ENCODE measurements at places on chromosomes 13 and 19. TPM values are rescaled to one million over a fixed set of nuclear protein-coding genes. Genes with fewer than 3 reads are reported as not detected.

SIGLEC14 gene
- not detected for total RNA-seq

CD79A gene
- total RNA-seq = not detected

GPR12 gene
- total RNA-seq = not detected

CYP2B6 gene
- total RNA-seq = not detected

REX1BD gene
- total RNA-seq = 207 TPM

EDNRB gene
- total RNA-seq = 3.0 TPM

APC2 gene
- total RNA-seq = not detected

ZNF799 gene
- 4.8 TPM for total RNA-seq

PCDH9 gene
- 0.58 TPM for total RNA-seq

IZUMO1 gene
- 2.4 TPM for total RNA-seq

EPN1 gene
- total RNA-seq = 123 TPM

ZNF432 gene
- 4.2 TPM for total RNA-seq

GRCh38 chr19:10288662-10289166, 1.0 kb upstream of the ICAM5 start:
- no peak for DNase-seq

DNA sequence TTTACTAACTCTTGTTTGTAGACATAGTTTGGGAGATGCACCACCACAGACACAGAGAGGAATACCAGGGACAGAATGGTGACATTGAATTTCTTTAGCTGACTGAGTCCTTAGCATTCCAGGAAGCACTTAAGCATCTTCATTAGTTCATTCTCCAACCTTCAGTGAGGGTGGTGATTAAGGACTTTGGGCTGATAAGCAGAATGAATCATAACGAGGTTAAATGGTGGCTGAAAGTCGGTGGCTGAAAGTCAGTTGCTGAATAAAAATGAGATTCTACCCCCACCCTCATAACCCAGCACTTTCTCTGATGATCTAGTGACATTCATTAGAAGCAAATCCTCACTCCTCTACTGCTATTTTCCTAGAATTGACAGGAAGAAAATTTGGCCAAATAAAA, 10.6 kb downstream of the PCDH8 start:
- DNase-seq = no peak

DNA sequence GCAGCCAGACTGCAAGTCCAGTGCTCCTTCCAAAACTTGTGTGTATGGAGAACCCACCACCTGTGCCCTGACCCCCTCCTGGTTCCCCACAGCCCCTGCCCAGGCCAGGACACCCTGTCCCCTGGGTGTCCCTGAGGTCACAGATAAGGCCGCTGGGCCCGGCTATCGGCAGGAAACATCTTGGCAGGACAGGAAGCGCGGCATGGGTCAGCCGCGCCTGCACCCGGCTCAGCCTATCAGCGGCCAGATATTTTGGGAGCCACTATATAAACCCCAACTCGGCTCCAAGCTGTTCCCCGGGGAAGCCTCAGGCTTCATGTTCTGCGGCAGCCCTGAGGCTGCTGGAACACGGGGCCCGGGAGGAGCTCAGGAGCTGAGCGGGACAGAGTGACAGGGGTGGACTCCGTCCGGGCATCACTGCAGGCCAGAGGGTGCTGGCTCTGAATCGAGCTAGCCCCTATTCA, 60.8 kb downstream of the AP1M1 start:
- DNase-seq = no peak

DNA sequence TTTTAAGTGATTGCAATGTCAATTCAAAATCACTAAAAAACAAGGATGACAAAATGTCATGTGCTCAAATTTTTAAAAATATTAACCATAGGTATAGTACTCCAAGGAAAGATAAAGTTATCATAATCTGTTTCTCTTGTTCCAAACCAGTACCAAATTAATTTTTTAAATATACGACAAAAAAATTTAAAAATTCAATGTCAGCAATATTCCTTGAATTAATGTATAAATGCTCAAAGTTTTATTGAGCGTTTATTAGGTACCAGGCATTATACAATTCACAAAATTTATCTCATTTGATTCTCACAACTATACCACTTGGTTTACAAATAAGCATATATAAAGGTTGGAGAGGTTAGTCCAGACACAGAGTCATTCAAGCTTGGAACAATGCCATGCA, 64.7 kb downstream of the MYCBP2 start:
- DNase-seq = no peak

- no peak for DNase-seq
These were observed 115.4 kb downstream of the ABCC4 start for GRCh38 chr13:95185851-95186250.

DNA sequence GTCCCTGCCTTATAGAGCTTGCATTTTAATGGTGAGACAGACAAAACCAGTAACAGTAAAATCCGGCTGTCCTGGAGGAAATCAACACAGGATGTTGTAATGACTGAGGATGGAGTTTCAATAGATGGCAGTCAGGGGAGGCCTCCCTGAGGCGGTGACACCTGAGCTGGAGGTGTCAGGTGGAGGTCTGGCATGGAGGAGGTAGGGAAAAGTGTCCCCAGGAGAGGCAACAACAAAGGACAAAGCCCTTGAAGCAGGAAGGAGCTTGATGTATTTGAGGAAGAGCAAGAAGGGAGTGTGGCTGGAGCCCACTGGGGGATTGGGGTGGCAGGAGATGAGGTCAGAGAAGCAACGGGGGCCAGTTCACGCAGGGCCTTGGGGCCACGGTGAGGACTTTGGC, 7.8 kb downstream of the GRIN2D start:
- DNase-seq = no peak

- no peak for DNase-seq
These were observed 135.3 kb downstream of the B3GLCT start for GRCh38 chr13:31334994-31335557.

- no peak for DNase-seq
These were observed 1.3 kb upstream of the HNRNPL start for GRCh38 chr19:38850976-38851621.

DNA sequence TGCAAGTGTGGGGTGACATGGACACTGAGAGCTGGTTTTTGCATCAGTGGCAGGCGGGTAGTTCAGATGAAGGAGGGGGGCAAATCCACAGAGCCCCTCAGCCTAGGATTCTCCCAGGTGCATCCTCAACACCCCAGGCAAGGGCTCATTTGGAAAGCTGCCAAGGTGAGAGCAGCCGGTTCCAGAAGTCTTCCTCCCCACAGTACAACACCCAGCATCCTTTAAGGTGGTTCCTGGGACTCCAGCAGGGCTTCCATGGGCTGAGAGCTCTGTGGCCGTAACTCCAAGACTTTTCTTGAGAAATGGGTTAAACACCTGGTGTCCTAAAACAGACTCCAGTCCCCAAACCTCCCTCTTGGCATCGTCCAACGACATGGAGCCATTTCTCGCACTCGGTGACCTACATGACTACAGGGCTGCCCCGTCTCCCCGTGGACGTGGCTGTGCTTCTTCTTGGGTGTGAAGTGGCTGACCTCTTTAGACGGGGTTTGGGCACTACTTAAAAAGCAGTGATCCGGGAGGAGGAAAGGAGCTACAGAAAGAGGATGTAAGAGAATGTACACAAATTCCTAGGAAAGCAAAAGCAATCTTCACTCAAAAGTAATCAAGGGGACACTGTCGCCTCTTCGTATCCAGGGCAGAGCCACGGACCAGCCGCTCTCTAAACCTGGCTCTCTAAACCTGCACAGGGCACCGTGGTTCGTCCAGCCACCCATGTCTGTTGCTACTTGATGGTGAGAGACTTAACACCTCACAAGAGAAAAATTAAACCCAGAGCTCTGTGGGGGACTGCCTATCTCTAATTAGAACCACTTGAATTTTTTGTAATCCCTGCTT, 25.5 kb downstream of the RANBP3 start:
- DNase-seq = no peak

GRCh38 chr19:45768655-45768983, 433 bp downstream of the SIX5 start:
- DNase-seq = no peak

DNA sequence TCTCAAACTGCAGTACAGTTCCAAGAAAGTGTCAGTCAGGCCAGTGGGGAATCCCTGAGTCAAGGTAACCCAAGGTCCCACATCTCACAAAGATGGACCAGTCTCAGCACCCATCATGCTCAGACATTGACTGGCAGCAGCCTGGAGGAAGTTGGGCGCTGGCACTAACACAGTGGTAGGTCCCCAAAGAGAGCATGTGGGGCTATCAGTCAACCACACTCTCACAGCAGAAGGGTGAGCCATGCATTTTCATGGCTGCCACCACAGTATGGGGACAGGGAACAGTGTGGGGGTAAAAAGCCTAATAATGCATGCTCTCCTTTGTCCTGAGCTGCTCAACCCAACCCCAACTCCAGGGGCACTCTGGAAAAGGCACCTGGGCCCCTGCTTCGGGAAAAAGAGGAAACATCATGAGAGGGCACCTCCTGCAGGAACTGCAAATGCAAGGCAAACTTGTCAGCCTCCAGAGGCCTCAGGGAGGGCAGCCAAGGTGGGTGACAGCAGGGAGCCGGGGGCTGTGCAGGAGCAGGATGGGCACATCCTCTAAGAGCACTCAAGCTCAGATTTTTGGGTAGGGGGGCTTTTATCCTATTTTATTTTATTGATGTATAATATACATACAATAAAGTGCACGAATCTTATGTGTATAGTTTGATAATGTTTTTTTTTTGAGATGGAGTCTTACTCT, 9.5 kb upstream of the PLEKHF1 start:
- DNase-seq = no peak

DNA sequence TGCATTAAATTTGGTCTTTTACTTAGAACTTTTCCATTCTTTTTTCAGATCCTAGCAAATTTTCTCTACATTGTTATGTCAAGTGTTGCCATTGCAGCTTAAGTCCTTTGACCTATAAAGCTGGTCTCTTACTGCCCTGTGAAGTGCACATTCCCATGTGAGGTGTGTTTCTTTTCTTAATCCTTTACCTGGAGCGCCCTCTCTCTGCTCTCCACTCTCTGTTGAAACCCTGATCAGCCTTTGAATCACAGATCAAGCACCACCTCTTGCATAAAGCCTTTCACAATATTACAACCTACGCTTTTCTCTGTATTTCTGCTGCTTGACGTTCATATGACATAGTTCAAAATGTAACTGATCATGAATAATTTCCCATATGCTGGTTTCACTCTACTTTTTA, 84.8 kb downstream of the PCDH17 start:
- peak; percentile 1 for DNase-seq

DNA sequence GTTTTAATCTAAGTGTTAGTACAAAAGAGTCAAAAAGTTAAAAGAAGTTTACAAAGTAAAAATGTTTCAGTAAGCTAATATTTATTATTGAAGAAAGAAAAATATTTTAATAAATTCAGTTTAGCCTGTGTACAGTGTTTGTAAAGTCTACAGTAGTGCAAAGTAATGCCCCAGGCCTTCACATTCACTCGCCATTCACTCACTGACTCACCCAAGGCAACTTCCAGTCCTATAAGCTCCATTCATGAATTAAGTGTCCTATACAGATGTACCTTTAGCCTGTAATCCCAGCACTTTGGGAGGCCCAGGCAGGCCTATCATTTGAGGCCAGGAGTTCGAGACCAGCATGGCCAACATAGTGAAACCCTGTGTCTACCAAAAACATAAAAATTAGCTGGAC, 24.1 kb upstream of the AKAP11 start:
- no peak for DNase-seq

DNA sequence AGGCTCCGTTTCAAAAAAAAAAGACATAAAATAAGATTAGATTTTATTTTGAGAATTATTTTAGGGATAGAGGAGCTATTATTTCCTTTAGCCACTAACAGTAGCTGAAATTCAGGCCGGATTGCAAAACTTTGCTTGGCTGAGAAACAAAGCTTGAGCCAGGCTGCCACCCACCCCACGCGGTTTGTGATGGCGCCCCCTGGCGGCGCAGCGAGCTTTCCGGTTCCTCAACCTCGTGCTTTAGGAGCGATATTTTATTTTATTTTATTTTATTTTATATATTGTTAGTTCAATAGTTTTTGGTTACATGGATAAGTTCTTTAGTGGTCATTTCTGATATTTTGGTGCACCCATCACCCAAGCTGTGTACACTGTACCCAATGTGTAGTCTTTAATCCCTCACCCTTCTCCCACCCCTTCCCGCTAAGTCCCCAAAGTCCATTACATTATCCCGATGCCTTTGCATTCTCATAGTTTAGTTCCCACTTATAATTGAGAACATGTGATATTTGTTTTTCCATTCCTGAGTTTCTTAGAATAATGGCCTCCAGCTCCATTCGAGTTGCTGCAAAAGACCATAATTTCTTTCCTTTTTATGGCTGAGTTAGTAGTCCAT, 19.8 kb upstream of the CEACAM4 start:
- DNase-seq = no peak

DNA sequence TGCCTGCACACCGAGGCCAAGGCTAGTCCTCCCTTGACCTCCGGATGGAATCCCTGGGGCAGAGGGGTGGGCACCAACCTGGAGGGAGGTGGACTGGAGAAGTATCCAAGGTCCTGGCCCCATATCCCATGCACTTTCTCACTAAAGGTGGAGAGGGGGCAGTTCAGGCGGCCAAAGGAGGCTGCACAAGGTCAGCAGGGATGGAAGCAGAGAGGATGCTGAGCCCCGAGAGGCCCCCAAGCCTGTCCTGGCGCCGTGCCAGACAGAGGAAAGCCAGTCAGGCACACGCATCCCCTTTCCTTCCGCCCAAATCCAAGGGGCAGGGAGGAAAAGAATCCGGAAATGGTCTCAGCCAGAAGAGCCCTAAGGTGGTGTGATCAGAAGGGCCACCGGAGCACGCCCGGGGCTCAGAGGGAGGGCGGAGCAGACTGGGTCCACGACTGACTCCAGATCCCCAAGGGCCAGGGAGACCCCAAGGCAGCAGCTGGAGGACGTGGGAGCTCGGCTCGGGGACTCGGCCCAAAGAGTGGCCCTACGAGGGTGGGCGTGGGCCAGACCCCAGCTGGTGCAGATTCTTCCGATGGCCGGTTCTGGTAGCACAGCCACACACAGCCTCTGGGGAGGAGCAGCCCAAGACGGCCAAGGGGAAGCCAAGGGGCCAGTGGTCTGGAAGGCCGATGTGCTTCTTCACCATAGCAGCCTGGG, 60.0 kb downstream of the MLLT1 start:
- no peak for DNase-seq

DNA sequence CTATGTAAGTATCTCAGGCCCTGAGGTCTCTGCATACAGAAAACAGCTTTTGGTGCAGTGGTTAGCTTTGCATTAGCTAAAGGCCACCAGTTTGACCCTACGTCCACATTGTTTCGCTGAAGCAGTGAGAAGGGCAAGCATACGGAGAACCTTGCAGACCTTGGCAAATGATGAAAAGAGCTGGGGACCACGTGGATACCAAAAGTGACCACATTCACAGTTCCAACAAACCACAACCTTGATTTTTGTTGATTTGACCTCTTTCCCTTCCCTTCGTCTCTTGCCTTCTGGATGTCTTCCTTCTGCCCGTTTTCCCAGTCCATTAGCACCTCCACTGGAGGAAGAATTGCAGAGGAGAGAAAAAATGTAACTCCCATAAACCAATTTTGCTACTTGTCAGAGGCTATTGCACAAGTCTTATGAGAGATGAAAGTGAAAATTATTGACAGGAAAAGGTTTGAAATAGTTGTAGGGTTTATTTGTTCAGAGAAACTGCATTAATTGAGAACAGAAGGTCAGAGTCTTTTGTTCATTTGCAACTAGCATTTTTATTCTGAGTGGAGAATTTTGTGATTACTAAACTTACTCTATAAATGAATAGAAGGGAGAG, 293.9 kb upstream of the HTR2A start:
- DNase-seq = no peak
